Aorta (tissue), 5 donors: ENCODE measurements at places on chromosomes 11 and 22. TPM values are rescaled to one million over a fixed set of nuclear protein-coding genes. Genes with fewer than 3 reads are reported as not detected.

- DNase-seq: peak; percentile 4
Measured at GRCh38 chr11:71102251-71102995, 150.0 kb downstream of the SHANK2 start.

DNA sequence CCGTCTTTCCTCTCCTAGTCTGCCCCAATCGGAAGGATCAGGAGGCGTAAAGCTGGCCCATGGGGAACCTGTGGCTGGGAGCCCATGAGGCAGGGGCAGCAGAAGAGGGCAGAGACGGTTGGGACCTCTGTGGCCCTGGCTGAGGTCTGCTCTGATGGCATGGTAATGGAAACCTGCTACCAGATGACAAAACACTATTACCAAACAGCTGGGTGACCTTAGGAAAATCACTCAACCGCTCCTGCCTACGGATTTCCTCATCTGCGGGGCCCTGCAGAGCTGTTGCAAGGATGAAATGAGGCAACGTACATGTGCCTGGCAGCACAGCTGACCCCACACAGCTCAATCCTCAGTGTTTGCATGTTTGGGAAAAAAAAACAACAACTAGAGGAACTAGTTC is 4.6 kb downstream of the AP5B1 start:
- no peak for DNase-seq

OR8H3 gene
- not detected for total RNA-seq

POU2AF1 gene
- 1.2 TPM for total RNA-seq

TRPM5 gene
- not detected for total RNA-seq
